Stimulated activated CD4-positive, alpha-beta T cell treated with anti-CD3 and anti-CD28 coated beads, Interleukin-15, amount 100 ng/mL, for 48 hours (primary cell): ENCODE measurements at places on chromosomes 6 and 20.

DNA sequence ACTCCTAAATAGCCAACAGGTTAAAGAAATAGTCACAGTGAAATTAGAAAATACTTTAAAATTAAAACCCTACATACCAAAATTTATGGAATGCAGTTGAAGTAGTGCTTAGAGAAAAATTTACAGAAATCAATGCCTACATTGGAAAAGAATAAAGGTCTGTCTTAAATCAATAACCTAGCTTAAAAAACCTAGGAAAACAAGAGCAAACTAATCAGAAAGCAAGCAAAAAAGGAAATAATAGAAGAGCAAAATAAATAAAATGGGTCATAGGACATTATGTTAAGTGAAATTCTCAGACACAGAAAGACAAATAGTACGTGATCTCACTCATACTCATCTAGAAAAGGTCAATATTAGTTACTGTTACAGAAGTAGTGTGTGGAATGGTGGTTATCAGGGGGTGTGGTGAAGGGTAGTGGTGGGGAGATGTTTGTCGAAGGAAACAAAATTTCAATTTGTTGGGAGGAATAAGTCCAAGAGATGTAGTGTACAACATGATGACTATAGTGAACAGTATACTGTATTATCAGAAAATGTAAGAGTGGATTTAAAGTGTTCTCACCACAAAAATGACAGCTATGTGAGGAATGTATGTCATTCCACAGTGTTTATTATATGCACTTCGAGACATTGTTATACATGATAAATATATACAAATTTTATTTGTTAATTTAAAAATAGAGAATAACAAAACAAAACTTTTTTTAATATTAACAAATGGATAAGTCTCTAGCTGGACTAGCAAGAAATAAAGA is 423.6 kb downstream of the CDH26 start:
- no peak for DNase-seq

GRCh38 chr6:54043360-54043759 is 67.9 kb upstream of the MLIP start:
- no peak for DNase-seq

- DNase-seq, result no peak
Measured at GRCh38 chr6:28523241-28523622, 2.4 kb upstream of the GPX5 start.

DNA sequence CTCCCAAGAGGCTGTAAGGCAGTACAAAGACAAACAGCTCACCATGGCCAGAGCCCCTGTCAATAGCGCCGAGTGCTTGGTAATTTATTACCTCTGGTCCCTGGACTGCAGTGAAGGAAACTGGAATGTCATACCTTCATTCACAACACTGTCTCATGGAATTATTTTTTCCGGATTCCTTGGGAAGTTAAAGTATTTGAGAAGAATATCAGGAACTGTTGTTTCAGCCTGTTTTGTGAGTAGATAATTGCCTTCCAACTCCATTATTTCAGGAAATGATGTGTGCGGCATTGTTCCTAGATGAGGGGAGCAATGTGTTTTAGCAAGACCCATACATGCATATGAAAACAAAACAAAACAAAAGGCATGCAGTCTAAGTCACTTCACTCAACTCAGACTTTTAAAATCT is 64.0 kb downstream of the BLOC1S5 start:
- DNase-seq, result no peak

GRCh38 chr20:61960836-61961235 is 104.8 kb downstream of the TAF4 start:
- DNase-seq, result no peak
